Esophagus mucosa (tissue), 1 donor: ENCODE measurements at places on chromosomes 1 and 21. TPM values are rescaled to one million over a fixed set of nuclear protein-coding genes. Genes with fewer than 3 reads are reported as not detected.

GRCh38 chr1:205291596-205291995 lies 29.9 kb downstream of the NUAK2 start:
- no peak for ATAC-seq

The PLA2G2F gene
- 0.04 TPM for total RNA-seq

The CNTN2 gene
- total RNA-seq, result 0.04 TPM

DNA sequence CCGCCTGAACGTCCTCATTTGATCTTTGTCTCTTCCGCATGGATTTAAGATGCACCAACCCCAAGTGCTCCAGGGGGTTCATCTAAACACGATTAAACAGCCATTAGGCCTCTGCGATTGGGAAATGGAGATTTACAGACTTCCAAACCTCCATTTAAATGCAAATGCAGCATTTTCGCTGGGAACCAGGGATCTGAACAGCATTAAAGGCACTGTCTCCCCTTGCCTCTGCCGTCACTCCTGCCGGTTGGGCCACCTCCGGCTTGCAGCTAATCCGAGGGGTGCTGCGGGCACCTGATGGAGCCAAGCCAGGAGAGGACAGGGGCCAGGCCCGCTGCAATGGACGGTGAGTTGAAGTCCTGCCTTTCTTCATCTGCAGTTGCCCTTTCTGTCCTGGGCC lies 70.3 kb upstream of the KLHDC7A start:
- no peak for ATAC-seq

DNA sequence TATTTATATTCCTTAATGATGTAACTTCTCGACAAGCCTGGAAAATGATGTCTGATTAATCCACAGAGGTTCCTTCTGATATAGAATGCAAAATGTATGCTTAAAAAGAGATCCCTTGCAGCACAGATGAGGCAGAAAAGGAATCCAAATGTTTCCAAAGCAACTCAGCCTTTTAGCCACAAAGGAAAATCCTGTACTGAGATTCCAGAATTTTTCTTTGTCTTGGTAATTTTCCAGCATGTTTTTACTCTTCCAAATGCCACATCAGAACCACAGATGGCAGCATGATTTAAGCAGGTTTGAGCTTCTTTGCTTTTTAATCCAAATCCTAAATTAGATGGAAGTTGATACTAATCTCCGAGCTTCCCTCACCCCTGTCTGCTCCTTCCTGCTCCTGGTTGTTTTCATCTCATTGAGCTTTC lies 176.4 kb upstream of the PALMD start:
- ATAC-seq, result no peak

The TCEA3 gene
- 25.6 TPM for total RNA-seq

The MKNK1 gene
- total RNA-seq, result 31.3 TPM

The MAP3K7CL gene
- 3.1 TPM for total RNA-seq

DNA sequence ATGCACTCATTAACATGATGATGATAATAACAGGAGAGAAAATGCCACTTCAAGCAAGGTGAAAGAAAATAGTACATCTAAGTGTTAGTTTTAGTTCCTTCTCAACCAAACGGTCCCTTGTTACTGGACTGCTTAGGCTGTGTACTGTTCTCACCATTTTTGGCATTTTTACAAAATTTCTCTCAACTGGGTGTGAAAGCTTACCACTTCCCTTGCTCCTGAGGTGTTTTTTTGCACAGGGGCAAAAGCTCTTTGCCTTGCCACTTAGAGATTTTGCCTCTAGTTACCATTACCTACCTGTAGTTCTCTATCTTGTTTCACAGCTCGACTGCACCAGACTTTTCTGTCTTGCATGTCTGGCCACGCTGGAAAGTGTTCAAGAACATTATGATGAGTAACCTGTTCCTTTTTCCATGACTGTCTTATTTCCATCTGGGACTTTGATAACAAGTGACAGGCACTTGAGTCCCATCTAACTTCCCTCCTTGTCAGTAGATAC lies 10.7 kb downstream of the NEK7 start:
- ATAC-seq, result peak; percentile 60

DNA sequence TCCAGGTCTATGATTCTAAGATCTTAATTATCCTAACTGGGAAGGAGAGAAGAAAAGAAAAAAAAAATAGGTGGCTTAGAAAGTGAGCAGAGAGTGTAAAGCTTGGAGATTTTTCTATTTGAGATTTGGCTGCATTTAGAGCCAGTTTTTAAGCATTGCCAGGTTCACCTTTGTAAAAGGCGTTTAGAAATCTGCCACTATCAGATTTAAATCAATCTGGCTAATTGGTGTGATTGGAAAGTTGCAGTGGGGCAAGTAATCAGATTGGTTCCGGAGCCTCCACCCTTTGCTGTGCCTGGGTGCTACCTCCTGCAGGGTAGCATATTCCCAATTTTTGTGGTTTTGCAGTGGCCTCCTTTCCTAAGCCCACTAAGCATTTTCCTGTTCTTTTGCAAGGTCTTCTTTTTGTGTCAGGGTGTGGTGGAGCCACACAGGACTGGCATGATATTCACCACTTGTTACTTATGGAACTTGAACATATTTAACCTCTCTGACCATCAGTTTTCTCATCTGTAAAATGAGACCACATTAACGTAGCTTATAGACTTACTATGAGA lies 48.5 kb upstream of the PPP2R5A start:
- no peak for ATAC-seq

The HSD3B1 gene
- not detected for total RNA-seq

The ECM1 gene
- total RNA-seq, result 438 TPM

DNA sequence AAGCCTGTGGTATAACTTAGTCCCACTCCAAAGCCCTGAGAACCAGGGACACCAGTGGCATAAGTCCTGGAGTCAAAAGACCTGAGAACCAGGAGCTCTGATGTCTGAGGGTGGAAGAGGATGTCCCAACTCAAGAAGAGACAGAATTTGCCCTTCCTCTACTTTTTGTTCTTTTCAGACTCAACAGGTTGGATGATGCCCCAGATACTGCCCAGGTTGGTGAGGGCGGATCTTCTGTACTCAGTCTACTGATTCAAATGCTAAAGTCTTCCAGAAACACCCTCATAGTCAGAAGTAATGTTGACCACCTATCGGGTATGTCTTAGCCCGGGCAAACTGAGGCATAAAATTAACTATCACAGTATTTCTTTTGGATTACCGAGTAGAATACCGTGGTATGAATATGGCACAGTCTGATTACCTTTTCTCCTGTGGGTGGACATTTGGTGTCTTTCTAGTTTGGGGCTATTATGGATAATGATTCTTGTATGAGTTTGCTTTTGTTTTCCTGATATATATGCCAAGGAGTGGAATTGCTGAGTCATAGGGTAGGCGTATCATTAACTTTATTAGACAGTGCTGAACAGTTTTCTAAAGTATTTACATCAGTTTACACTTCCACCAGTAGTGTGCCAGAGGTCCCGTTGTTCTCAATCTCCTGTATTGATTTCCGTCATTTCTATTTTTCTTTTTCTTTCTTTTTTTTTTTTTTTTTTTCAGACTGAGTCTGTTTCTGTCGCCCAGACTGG lies 3.2 kb upstream of the CHAF1B start:
- no peak for ATAC-seq

The SGIP1 gene
- total RNA-seq, result 1.4 TPM

The PNRC2 gene
- total RNA-seq, result 47.8 TPM

DNA sequence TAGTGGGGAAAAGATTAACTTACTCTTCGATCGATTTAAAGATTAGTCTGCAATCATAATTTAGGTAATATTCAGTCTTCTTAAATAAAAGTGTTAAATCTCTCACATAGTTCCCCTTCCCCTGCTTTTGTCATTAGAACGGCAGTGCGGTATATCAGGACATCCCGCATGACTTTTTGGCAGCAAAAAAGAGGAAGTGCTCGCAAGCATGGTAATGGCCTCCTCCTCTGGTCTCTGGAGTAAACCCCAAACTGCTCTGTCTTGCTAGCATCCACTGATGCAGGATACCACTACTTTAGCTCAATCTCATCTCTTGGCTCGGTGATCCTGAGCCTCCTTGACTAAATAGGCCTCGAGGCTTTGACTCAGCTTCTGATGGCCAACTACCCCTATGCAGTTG lies 78.7 kb upstream of the VAV3 start:
- ATAC-seq, result no peak

The FALEC gene
- 1.6 TPM for total RNA-seq

DNA sequence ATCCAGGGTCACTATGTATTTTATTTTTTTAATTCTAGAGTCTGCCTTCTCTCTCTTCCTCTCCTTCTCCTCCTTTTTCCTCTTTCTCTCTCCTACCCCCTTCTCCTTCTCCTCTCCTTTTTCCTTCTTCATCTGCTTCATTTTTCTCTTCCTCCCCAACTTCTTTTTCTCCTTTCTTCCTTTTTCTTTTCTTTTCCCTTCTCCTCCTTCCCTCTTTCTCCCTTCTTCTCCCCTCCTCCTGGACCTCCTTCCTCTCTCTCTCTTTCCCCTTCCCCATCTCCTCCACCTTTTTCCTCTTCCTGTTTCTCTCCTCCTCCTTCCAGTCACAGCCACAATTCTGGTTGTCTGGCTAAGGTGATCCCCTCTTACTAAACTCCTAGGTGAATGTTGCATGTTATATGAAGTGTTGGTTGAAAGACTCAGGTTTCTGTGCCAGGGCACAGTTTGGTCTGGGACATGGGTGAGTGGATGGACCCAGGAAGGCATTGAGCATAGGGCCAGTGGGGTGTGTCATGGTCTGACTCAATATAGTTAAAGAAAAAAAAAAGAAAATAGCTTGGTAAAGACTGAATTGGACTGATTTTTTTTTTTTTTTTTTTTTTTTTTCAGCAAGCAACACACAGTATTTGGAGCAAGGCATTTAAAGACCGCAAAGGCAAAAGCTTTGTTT lies 266.9 kb downstream of the TGFB2 start:
- ATAC-seq, result no peak

DNA sequence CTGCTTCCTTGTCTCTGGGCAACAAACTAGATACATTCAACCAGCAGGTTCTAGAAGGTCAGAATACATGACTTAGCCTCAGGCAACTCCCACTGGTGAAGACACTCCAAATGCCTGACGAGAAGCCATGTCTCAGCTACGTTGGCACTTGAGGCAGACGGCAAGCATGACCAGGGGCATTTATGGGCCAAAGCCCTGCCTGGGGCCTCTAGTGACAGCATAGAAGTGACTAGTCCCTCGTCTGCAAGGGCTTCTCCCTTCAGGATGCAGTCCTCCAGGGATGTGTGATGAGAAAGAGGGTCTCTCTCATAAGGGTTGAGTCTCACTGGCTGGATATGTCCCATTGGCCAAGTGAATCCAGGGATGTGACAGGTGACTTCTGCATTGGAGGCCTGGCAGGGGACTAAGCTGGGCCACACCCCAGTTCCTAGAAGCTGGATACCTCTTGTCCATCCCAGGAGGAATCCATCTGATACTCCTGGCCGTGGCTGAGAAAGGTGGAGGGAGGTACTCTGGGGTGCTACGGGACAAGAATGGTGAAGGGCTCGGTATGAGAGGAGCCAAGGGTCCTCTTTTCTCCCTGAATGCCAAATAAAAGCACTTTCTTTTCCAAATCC lies 148.6 kb upstream of the HMGB4 start:
- no peak for ATAC-seq

The SPATA21 gene
- total RNA-seq, result not detected

The DENND2C gene
- 41.4 TPM for total RNA-seq

DNA sequence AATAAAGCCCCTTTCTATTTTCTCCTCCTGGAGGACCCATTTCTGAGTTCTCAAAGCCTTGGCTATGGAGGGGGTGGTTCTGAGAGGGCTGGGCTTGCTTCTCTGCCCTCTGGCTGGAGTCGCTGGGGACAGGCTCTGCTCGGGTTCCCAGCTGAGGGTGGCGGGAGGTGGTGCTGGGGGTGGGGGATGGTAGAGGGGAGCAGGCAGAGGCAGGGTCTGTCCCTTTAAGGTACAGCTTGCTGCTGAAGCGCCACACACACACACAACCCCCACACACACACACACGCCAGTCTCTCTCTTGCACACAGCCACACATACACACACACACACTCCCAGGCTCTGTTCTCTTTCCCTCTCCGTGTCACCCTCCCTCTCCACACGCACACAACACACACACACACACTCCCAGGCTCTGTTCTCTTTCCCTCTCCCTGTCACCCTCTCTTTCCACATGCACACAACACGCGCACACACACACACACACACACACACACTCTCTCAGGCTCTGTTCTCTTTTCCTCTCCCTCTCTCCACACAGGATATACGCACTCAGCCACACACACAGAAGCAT lies 69.8 kb upstream of the SSBP3 start:
- no peak for ATAC-seq

The MTARC2 gene
- 3.0 TPM for total RNA-seq

- no peak for ATAC-seq
These were observed 4.3 kb upstream of the LHX9 start for GRCh38 chr1:197912739-197913494.

DNA sequence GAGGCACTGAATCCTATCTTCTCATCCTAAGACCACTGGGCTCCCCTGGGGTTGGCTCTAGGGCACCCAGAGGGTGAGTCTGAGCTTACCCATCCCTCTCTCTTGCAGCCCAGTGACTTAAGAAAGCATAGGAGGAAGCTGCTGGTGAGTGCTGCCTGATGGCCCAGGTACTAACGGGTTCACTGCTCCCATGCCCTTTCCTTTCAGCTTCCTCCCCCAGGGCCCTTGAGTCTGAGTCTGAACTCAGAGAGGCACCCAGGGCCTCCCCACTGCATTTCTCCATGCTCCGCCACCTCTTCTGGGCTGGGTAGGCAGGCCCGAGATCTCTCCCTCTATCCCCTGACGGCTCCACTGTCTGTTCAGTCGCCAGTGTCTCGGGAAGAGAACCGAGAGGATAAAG lies 29.7 kb downstream of the PPFIA4 start:
- ATAC-seq, result no peak

GRCh38 chr1:168470901-168471431 lies 72.8 kb downstream of the XCL2 start:
- peak; percentile 50 for ATAC-seq

DNA sequence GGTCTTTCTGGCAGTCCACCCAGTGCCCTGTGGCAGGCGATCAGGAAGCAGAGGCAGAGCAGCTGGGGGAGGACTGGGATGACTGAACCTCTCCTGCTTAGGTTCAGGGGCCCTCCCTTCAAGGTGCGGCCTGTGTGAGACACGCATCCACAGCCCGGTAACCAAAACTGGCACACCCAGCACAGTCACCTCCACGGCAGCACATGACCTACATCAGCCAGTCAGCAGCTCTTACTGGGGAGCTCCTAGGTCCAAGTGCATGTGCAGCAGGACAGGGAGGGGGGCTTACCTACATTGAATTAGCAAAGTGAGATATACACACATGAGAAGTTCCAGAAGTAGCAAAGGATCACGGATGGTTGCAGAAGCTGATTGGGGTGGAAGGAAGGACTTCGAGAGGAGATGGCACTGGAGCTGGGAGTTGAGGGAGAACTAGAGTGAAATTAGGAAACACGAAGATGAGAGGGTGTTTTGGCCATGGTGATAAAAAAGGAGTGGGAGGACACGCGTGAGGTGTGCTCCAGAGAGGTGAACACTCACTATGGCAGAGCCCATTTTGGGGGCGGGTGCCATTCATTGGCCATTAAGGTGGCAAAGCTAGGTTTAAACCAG lies 51.4 kb upstream of the IRF2BP2 start:
- ATAC-seq, result peak; percentile 80
